ENCODE measurements at places on chromosomes 13 and 19.
A peak's percentile ranks its signal among the peaks of the same experiment; 100 is the strongest.

DNA sequence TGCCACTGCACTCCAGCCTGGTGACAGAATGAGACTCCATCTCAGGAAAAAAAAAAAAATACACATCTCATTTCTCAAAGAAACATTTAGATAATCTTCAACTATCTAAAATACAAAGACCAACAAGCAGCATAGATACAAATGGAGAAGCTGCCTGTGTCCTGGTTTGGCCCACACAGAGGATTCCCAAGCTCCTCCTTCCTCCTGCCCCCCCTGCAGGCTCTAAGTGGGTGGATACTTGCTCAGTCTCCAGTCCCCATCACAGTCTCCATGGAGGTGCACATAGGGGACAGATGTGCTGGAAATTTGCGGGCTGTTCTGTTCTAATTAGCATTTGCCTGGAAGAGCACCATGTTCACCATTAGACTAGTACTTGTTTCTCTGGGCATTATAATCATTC, 59.9 kb downstream of the ABCC4 start:
- no peak for DNase-seq

DNA sequence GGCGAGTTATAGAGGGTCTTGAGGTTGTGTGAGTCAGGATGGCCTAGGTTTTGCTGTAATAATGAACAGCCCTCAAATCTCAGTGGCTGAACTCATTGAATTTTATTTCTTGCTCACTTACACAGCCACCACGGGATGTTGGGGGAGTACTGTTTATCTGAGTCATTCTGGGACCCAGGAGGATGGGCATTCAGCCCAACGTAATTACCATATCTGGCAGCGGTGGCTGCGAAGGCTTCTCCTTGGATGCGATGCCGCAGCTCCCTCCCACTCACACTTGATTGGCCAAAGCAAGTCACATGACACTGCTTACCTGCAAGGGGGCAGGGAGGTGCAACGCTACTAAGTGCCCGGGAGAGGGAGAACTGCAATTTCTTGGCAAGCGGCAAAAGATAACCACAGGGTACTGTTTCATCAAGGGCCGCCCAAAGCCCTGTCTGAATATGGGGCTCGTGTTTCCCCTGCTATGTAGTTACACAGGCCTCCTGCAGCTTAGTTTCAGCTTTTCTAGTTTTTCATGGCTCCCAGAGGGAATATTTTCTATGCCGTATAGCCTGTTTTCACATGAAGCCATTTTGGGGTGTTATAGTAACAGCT, 19.9 kb downstream of the ZSWIM9 start:
- DNase-seq = no peak

GRCh38 chr13:105112561-105112960, 1422.9 kb downstream of the EFNB2 start:
- DNase-seq = no peak

GRCh38 chr19:51018745-51019543, 565 bp downstream of the KLK10 start:
- DNase-seq = no peak

DNA sequence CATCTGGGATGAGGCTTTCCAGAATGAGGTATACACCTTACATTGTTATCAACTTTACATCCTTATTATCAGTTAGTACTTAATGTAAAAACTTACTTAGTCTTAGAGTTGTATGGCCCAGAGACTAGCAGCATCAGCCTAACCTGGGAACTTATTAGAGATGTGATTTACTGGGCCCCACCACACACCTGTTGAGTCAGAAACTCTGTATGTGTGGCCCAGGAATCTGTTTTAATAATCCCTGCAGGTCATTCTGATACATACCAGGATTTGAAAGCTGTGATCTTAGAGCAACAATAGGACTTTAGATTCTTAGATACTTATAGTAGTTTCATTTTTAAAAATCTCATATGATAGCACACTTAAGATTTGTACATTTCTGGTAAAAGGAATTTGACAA, 17.4 kb downstream of the FNDC3A start:
- no peak for DNase-seq

GRCh38 chr19:9914001-9914314, 22.4 kb downstream of the OLFM2 start:
- DNase-seq = no peak

GRCh38 chr19:44737238-44738071, 11.1 kb upstream of the BCL3 start:
- DNase-seq = no peak

DNA sequence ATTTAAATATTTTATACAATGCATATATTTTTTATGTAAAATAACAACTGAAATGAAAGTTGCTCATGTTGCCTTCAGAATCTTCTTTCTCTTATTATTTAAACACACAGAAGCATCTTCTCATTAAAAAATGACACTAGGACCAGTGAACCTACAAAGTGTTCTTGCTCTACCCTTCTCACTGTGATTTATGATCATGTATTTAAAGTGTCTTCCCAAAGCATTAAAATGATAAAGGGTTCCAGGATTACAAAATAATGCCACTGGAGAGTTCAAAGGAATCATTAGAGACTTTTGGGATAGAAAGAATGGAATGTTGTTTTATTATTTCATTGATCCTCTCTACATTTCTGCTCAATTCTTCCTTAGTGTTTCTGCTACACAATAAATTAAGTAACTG, 643.6 kb upstream of the SLITRK1 start:
- no peak for DNase-seq

- no peak for DNase-seq
Observed at GRCh38 chr19:3836887-3837286, 32.0 kb downstream of the ZFR2 start.

GRCh38 chr19:33706631-33707030, 84.9 kb downstream of the CHST8 start:
- DNase-seq = no peak

GRCh38 chr13:18996627-18997051, 185.0 kb downstream of the TUBA3C start:
- DNase-seq = no peak

- DNase-seq = no peak
Observed at GRCh38 chr13:31755803-31756212, 16.5 kb downstream of the RXFP2 start.

GRCh38 chr19:55251341-55252081, 7.3 kb downstream of the PPP6R1 start:
- DNase-seq = peak; percentile 65

- no peak for DNase-seq
Observed at GRCh38 chr13:64074971-64075474, 2659.4 kb upstream of the PCDH20 start.

DNA sequence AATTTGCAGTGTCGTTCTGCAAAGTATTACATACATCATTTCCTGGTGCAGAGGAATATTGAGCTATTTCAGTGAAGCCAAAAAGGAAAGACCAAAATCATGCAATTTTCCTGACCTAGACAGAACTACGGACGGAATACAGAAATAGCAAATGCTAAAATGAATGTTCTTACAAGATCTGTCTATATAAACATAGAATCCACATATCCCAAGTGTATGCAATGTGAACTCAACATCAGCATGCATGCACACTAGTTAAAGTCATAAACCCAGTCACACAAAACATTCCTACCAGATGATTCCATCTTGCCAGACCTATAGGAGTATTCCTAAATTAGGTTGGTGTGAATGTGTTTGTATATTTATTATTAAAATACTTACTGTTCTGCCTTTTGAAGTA, 383.7 kb upstream of the ZNF507 start:
- no peak for DNase-seq

DNA sequence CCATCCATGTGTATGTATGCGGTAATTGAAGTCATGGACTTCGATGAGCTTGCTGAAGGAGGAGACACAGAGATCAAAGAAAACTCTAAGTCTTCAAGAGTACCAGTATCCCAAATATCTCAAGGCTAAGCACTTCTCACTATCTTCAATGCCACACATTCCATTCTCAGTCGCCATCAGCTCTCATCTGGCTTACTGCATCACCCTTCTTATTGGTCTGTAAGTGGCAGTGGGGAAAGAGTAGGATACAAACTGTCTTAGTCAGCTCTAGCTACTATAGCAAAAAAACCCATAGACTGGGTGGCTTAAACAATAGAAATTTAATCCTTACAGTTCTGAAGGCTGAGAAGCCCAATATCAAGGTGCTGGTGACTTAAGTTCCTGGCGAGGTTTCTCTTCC, 218.7 kb downstream of the POSTN start:
- no peak for DNase-seq
